GM12864 (cell line): ENCODE measurements at places on chromosomes 16 and 17.

DNA sequence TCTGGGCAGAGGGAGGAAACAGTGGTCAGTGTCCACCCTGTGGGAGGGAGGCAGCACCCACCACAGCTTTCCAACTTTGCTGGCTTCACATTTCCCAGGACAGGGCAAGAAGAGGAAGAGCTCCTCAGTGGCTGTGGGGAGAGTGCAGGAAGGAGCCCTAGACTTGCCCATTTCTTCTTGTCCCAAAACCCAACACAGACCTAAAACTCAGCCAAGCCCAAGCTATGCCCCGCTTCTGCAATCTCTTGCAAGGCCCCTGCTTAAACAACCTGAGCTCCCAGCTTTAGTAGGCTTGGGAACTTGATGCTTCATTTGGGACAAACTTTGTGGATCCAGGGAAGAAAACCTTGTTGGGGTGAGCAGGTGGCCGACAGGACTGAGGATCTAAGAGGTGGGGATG lies 173.8 kb downstream of the LGALS9B start:
- DNase-seq, result no peak

DNA sequence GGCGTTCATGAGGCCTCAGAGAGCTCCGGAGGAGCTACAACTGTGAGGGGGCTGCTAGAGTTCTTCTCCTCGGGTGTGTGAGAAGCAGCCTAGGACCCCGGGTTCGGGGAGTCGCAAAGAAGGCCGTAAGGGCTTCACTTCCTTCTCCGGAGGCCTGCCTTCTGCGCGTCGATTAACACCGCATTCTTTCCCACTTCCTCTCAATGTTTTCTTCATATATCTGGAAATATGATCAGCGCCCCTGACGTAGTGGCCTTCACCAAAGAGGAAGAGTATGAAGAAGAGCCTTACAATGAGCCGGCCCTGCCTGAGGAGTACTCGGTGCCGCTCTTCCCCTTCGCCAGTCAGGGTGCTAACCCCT lies 449 bp downstream of the SMCR8 start:
- no peak for DNase-seq

DNA sequence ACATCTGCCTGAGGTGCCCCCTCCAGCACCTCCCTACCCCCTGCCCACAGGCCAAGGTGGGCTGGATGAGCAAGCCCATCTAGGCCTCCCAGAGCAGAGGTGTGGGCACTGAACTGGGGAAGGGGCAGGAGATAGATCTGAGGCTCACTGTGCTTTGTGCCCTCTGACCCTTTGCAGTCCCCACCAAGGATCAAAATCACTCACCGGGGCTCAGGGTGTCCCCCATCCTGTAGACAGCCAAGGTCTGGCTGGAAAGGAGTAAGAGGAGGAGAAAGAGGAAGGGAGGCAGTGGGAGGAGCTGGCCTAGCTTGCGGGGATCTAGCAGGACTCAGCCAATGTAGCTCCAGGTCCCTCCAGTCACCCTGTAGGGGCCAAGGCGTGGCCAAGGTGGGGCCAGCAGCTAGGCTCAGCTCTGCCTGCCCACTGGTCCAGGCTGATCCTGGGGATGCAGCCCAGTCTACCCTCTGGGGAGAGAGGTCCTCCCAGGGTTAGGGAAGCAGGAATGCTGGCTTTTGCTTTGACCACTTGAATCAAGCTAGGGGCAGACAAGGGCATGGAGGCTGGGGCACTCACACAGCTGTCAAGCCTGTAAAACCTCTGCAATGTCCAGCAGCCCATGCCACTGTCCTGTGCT lies 1.8 kb downstream of the SLC12A4 start:
- no peak for DNase-seq

GRCh38 chr17:30905742-30906100 lies 317 bp downstream of the TEFM start:
- no peak for DNase-seq

DNA sequence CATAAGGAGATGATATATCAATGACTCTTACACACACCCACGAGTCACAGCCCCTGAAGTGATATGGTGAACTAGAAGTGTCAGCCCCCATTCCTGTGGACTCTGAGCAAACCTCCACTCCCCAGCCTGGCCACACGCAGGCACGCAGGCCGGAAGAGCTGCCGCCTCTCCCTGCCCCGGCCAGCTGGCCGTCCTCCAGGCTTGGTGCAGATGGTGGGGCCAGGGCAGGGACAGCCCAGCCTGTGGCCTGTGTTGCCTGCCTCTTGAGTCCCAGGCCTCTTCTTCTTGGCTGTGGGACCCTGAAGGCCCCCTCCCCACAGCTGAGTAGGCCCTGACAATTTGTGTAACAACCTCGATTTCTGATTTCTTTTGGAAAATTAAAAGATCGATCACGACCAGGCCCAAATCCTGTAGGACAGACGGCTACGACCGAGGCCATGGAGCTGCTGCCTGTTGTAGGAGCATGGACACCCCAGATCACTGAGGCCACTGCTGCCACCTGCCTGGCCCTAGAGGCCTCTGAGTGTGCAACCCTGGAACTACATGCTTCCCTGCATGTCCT lies 10.0 kb upstream of the MPRIP start:
- DNase-seq, result no peak

GRCh38 chr16:73845238-73846006 lies 451.2 kb upstream of the PSMD7 start:
- no peak for DNase-seq

DNA sequence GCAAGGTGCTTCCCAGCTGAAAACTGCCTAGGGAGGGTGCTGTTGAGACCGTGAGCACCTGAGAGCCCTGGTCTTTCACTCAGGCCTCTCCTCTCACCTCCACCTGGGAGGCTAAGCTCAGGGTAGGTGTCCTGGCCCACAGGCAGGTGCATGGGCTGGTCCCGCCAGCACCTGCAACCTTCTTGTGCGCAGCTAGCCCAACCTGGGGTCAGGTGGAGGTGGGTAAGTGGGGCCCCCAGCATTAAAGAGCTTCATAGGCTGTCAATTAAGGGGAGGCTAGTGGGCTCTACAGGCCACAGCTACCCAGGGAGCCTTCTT lies 8.7 kb downstream of the ADCY7 start:
- DNase-seq, result no peak

- no peak for DNase-seq
Measured at GRCh38 chr16:27544671-27545070, 5.0 kb downstream of the GTF3C1 start.

DNA sequence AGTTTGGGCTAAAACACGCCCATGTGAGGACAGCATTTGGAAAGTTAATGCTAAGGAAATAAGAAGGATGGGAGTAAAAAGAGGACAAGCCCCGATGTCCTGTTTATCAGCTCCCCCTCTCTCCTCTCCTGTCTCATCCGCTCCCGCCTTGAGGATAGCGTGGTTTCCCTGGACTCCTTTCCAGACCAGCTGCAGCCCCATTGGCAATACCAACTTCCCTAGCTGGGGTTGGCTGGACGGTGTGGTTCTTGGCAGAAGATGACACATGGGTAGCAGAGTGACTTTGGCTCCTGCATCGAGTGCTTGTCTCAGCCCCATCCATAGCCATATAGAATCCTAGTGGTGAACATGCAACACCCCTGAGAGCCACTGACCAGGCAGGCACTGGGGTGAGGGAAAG lies 185.9 kb downstream of the CCDC182 start:
- no peak for DNase-seq

DNA sequence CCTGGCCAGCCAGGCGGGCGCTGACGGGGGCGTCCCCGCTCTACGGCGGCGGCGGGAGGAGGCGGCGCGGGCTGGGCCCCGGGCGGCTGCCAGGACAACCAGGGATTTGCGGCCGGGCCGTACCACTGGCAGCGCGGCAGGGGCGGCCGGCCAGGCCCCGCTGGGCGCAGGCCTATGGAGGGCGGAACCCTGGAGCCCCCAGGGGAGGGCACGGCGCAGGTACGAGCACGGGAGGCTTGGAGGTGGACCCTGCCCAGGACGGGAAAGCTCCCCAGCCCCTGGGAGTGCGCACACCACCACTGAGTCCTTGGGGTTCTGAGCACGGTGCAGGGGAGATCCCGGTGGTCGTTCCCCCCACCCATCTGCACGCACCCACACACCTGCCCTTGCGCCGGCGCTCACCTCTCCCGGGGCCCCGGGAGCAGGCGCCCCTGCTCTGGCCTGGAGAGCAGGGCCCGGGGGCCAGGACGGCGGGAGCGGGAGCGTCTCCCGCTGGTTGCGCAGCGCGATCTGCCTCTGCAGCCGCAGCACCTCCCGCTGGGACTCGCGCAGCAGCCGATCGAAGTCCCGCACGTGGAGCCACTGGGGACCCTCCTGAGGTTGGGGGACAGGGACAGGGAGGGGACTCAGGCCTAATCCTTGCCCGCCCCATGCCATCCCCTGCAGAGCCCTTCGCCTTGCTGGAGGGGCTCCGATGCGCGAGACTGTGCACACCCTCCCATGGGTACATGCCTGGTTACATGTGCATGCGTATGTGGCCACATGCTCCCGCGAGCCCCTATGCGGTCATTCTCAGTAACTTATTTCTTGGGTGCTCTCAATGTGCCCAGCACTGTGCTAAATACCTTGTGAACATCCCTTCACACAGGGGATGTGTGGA lies 3.9 kb downstream of the TSPOAP1 start:
- DNase-seq, result no peak

- no peak for DNase-seq
Measured at GRCh38 chr17:1147664-1148063, 32.1 kb downstream of the ABR start.

GRCh38 chr17:63626551-63627180 lies 4.4 kb downstream of the MAP3K3 start:
- DNase-seq, result no peak

DNA sequence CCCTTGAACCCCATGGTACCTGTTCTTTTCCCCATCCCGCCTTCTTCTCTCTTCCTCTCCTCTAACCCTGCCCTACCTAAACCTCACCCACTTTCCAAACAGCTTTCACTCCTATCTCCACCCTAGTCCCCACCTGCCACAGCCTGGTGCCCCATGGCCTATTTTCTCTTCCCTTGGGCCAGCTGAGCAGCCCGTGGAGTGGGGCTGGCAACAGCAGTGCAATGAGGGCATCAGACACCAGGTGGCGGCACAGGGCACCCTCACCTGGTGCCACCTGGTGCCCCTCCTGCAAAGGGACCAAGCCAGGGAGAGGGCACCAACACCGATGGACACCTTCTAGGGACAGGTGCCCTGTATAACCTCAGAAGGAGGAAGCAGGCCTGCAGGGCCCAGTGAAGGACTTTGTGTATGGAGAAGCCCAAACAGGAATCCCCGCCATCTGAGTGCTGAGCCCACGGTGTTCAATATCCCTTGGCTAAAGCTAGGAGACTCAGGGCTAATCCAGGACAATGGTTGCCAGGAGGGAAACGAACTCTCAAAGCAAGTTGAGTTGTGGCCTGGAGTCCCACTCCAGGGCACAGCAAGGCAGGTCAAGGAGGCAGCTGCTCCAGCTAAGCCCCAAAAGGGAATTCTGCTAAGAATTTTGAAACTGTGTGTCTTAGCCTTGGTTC lies 4.0 kb upstream of the ABCC3 start:
- DNase-seq, result no peak
